ENCODE measurements at places on chromosomes 1 and 21.

DNA sequence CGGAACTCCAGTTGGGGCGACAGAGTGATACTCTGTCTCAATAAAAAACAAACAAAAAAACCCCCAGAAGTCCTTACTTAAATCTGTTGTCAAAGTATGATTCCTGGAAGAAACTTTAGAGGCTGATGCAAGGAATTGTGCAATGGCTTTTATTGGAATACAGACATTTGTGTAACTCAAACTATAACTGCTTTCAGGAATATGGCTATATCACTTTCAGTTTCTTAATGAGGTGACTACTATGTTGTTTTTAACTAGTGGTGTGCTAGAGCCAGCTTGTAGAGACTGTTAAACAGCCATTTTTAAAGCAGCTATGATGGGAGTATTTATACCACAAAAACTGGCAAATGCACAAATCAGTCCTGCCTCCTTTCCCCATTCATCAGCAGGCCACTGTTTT lies 22.7 kb upstream of the DNAJC28 start:
- DNase-seq = no peak

DNA sequence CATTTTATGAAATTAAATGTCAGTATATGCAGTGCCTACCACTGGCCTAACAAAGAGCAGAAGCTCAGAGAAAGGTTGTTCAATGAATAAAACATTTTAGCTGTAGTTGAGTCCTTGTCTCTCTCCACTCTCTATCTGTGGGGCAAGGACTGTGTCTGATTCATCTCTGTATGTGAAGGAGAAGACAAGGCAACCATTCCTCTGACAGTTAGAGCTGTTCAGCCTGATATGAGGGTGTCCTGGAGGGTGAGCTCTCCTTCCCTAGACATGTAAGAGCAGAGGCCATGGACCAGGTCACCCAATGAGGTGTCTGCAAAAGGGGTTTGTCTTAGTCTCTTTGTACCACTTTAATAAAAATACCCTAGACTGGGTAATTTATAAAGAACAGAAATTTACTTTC lies 4.5 kb upstream of the PDZK1IP1 start:
- DNase-seq = no peak

- no peak for DNase-seq
These were observed 2.5 kb downstream of the KIF21B start for GRCh38 chr1:201020721-201021629.

GRCh38 chr1:32939655-32940371 lies 24.8 kb downstream of the RNF19B start:
- no peak for DNase-seq

DNA sequence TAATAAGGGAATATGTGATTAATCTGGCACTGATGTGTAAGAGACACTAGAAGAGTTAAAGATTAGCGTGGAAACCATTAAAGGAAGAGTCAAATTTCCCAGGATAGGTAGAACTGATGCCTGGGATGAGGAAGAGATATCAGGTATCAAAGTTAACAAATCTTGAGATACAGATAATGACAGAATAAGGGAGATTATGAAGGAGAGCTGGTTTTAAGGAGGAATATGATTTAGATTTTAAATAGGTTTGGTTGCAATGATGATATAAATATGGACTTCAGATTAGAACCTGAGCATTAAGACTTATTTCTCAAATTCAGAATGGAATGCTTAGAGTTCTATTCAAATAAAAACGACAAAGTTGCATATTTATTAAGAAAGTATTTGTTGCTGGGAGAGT lies 26.2 kb downstream of the MAGI3 start:
- no peak for DNase-seq

DNA sequence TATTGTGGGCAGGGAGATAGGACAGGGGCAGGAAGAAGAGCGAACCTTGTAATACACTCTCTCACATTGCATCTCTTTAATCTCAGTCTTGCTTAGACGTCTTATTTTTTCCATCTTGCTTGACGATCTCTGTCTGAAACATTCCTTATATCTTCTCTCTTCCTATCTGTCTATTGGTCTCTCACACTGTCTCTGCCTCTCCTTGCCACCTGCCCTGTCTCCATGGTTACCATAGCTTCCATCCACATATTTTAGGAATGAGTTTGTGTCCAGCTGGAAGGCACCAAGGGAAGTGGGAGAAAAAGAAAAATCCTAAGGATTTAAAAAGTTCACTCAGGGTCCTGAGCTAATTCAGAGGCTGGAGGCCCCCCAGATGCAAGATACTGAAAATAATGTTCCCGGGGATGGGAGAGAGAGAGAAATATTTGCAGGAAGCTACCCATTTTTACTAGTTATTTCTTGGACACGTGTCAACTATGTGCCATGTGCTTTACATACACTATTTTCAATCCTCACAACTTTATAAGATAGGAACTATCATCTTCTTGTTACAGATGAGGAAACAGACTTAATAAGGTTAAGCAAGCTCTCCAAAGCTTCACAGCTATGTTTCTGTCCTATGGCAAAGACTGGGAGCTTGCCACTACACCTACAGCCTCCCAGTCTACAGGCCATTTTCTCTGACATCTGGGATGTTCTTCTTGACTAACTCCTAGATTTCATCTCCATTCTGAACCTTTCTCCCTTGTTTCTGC lies 933 bp downstream of the ANKRD34A start:
- DNase-seq = no peak

DNA sequence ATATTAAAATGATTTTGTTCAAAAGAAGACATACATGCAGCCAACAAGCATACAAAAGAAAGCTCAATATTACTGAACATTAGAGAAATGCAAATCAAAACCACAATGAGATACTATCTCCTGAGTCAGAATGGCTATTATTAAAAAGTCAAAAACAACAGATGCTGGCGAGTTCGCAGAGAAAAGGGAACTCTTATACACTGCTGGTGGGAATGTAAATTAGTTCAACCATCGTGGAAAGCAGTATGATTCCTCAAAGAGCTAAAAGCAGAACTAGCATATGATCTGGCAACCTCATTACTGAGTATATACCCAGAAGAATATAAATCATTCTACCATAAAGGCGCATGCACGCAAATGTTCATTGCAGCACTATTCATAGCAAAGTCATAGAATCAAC lies 126.0 kb upstream of the HMCN1 start:
- no peak for DNase-seq

GRCh38 chr1:115753830-115754229 lies 14.7 kb downstream of the CASQ2 start:
- no peak for DNase-seq

DNA sequence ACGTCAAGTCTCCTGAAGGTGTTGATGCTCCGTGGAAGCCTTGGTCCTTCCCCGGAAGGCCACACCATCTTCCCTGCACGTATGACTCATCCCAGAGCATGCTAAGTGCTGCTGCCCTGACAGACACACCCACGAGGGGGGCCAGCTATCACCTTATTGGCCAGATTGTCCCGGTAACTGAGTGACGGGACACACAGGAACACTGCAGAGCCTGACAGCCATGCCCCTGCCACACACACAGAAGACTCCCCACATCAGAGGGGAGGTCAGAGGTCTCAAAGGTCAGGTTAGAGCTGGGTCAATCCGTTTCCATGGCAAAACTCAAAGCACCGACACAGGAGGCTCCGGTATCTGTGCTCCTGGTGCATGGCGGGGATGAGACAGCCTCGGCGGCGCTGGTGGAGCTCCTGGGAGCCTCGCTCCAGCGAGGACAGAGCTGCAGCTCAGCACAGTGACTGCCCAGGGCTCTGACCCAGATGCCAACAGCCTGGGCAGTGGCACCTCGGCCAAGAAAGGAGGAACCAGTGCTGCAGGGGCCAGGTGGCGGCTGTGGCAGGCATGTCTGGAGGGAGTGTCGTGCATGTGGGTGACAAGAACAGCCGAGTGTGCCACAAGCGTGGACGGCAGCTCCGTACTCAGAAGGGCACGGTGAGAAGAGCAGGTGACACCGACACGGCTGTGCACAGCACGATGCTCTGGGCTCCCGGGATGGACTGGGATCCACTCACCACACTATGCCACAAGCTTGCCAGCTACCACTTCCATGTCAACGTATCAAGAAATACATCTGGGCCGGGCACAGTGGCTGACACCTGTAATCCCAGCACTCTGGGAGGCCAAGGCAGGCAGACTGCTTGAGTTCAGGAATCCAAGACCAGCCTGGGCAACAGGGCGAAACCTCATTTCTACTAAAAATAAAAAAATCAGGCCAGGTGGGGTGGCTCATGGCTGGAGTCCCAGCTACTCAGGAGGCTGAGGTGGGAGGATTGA lies 14.8 kb upstream of the TMEM240 start:
- no peak for DNase-seq

Measured in activated naive CD4-positive, alpha-beta T cell (primary cell).